HT1080 (cell line): ENCODE measurements at places on chromosomes 1 and 21. TPM values are rescaled to one million over a fixed set of nuclear protein-coding genes. Genes with fewer than 3 reads are reported as not detected.

Gene ADORA3
- not detected in 2 replicates for total RNA-seq

DNA sequence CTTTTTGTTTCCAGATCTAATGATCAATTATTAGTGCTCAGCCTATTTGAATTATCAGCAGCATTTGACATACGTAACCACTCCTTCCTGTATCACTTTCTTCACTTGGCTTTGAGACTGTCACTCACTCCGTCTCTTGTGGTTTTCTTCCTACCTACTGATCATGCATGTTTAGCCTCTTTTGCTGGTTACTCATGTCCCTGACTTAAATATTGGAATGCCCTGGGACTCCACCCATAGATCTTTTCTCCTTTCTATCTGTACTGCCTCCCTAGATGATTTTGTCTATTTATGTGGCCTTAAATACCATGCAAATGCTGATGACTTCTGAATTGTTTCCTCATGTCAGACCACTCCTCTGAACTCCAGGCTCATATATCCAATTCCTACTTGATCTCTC is 57.7 kb upstream of the PDE4B start:
- DNase-seq = peak; percentile 15

DNA sequence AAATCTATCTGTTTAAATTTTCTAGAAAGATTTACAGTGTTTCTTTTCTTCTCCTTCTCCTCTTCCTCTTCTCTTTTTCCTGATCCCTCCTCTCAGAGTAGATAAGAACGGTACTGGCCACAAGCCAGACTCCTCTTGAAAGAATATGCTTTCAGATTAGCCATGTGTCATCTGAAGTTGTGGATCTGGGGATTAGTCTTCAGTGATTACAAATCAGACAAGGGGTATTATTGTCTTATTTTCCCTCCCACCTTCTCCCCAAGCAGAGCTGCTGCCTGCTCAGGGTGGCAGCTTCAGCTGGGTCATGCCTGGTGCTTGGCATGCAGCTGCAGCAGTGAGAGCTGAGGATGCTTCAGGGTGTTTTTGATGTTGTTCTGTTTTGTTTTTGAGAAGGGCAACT is 42.7 kb downstream of the SGIP1 start:
- peak; percentile 79 for DNase-seq

DNA sequence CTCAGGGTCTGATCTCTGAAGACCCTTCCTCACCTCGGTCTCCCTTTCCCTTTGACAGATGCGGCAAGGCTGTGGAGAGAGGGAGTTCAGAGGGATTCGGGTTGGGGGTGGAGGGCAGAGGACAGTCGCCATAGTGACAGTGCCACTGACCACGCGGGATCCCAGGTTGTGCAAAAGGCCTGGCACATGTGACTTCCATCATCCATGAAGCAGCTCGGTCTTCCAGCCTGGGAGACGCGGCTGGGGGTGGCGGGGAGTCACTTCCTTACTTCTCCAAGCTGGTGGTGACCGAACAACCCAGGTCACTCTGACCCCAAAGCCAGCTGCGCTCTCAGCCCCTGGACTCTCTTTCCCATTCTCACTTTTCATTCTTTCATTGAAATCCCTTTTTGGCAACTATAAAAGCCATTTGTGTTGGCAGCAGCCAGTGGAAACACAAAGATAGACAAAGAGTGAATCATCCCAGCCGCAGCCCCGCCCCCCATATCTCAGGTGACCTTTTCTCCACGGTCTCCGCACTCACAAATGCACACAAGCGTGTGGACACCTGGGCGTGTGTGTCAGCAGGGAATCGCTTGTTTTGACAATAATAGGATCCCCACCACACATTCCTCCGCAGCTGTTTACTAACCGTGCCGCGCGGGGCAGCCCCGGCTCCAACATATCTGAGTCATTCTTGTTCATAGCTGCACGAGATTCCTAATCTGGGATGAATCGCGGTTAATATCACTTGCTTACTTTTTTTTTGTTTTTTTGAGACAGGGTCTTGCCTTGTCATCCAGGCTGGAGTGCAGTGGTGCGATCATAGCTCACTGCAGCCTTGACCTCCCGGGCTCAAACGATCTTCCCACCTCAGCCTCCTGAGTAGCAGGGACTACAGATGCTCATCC is 68.3 kb downstream of the DHRS3 start:
- DNase-seq = peak; percentile 94

DNA sequence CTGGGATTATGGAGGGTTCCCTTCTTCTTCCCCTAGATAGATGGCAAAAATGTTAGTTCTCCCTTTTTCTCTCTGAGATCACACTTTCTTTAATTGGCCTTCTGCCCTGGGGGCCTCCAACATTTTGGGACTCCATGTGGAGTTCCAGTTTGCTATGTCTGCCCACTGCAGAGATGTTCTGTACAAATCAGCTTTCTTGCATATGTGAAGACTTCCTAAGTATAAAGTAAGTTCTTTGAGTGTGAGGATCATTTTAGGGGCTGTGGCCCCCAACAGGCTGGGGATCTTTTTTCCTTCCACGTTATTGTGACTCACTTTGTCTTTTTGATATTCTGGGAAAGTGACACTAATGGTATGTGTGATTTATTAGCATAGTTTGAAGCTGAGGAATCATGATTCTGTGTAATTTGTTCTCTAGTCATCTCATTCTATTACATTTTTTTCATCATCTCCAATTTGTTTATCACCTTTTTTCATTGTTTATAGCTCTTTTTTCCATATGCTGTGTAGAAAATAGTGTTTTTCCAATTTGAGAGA is 48.2 kb downstream of the HHAT start:
- DNase-seq = peak; percentile 44

Gene DIO1
- not detected in 2 replicates for total RNA-seq
